AG08396 (cell line): ENCODE measurements at places on chromosomes 3 and 15.
A peak's percentile ranks its signal among the peaks of the same experiment; 100 is the strongest.

DNA sequence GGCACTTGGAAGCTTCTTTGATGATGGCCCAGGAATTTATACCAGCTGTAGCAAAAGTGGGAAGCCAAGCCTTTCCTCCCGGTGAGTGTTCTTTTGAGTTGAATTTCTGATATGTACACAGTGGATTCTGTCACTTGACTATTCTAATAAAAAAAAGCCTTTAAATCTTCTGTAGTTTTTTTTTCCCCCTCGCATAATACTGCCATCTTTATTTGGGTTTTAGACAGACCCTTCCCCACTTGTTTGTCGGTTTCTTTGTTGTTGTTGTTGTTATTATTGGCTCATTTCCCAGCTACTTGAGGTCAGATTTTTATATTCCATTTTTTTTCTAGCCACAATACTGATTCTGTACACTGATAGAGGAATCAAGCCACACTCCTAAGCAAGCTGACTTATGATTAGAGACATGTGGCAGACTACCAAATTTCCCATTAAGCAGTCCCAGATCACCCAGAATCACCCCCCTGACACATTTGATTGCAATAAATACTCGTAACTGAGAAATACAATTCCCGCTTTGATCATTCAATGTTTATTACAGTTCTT lies 122.4 kb upstream of the IL12A start:
- DNase-seq, result no peak

- DNase-seq, result no peak
These were observed 2.0 kb downstream of the BHLHE40 start for GRCh38 chr3:4981294-4981664.

GRCh38 chr3:152267831-152268554 lies 736 bp upstream of the MBNL1 start:
- no peak for DNase-seq

GRCh38 chr15:100140527-100141308 lies 201.1 kb downstream of the ADAMTS17 start:
- no peak for DNase-seq

- no peak for DNase-seq
These were observed 11.0 kb upstream of the C3orf49 start for GRCh38 chr3:63807961-63808565.

DNA sequence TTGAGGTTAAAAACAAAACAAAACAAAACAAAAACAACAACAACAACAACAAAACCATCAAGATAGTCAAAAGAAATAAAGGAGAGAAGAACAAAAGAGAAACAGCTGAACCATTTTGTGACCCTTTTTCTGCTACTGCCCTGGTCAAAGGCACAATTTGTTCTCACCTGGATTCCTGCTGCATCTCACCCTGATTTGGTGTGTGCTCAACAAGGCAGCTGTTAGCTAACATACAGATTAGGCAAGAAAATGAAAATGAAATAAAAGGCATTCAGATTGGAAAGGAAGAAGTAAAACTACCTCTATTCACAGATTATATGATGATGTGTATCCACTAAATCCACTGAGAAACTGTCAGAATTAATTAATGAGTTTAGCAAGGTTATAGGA lies 28.7 kb upstream of the XIRP1 start:
- no peak for DNase-seq

DNA sequence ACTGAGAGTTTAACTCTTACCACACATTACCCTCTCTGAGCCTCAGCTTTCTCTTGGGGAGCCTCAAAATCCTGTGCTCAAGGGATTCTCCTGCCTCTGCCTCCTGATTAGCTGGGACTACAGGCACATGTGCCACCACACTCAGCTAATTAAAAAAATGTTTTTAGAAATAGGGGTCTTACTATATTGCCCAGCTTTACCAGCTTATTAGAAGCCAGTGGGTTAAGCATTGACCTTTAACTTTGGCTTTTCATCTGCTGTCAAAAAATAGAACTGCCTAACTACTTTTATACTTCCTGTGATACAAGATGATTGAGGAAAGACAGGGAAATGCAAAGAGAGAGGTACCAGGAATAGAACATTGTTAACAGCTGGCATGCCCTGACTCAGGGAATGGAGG lies 27.3 kb downstream of the MYO1E start:
- DNase-seq, result no peak

GRCh38 chr3:11944052-11944673 lies 60.0 kb upstream of the SYN2 start:
- DNase-seq, result peak; percentile 29

DNA sequence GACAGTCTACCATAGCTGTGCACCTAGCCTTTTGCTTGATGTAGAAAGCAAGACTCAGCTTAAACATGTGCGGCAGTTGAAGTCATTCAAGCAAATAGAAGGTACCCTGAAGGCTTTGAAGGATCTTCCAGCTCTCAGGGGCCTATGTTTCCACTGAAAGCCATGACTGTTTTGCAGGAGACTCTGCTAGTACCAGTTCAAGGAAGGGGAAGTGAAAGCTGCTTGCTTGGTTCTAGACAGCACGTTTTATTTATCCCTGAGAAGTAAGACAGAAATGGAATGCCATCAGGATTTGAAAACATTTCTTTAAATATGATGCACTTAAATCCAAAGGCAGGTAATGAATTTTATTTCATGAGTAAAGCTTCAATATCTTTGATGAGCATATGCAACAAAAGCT lies 311.4 kb downstream of the PDCD6IP start:
- DNase-seq, result no peak

GRCh38 chr3:134359121-134360010 lies 14.9 kb downstream of the AMOTL2 start:
- no peak for DNase-seq

DNA sequence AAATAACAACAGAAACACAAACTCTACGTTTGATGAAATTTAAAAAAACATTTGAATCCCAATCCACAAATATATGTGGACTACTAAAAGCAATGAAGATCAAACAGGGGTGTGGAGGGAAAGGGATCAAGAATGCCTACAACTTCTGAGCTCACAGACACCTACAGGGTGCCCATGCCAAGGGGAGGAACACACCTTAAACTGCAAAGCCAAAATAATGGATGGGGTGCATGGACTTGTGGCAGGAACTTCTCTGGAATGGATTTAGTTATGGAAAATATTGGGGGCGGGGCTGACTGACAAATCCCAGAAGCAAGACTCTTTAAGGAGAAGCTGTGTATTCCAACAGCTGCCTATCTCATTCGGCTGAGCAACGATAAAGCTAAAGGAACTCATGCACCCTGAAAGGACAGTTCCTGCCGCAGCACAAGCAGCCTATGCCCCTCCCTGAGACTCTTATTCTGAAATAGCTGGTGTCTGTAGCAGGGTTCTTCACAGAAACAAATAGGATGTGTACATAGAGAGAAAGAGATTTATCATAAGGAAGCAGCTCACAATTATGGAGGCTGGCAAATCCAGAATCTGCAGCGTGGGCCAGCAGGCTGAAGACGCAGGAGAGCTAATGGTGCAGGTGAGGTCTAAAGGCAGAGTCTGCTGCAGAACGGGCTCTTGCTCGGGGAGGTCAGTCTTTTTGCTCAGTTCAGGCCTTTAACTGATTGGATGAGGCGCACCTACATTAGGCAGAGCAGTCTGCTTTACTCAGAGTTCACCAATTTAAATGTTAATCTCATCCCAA lies 24.5 kb upstream of the PLA2G4D start:
- DNase-seq, result no peak

- DNase-seq, result no peak
These were observed 40.0 kb downstream of the MYO9A start for GRCh38 chr15:72077950-72078349.

DNA sequence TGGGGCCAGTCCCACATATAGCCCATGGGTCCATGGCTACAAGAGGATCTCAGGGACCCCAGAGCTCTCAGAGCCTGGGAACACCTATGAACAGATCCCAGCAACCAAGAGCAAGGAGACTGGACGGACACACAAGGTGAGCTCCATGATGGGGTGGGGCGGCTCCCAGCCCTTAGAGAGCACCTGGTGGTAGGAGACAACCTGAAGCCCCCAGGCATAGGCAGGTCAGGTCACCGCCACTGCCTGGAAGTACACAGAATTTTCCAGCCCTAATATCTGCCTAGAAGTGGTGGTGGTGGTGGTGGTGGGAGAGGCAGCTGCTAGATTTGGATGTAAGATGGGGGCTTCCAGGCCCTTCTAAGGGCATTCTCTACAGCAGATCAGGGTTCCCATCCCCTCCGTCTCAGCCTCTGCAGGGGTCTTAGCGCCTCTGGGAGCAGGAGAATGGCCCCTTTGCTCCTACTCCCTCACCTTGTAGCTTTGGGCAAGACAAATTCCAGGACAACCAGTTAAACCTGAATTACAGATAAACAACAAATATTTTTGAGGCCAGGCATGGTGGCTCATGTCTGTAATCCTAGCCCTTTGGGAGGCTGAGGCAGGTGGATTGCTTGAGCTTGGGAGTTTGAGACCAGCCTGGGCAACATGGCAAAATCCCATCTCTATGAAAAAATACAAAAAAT lies 9.2 kb downstream of the SH2D7 start:
- DNase-seq, result no peak
